ENCODE measurements at places on chromosomes 2 and 18. TPM values are rescaled to one million over a fixed set of nuclear protein-coding genes. Genes with fewer than 3 reads are reported as not detected.

The RPRM gene
- not detected for total RNA-seq

The OR6B2 gene
- not detected for total RNA-seq

The STARD6 gene
- total RNA-seq, result not detected

The CRYBA2 gene
- total RNA-seq, result not detected

The TMEM163 gene
- 0.12 TPM for total RNA-seq

The LYG2 gene
- not detected for total RNA-seq

Data from A549 treated with DMSO at 1 μM for 4 hours (cell line).